ENCODE measurements at places on chromosomes 12 and 14. TPM values are rescaled to one million over a fixed set of nuclear protein-coding genes. Genes with fewer than 3 reads are reported as not detected.

- DNase-seq, result no peak
Observed at GRCh38 chr12:128259556-128260070, 7.4 kb upstream of the TMEM132C start.

The CKAP4 gene
- 10.6 TPM for total RNA-seq

- DNase-seq, result no peak
Observed at GRCh38 chr12:4386801-4387200, 7.3 kb upstream of the FGF23 start.

GRCh38 chr12:116528065-116528464, 31.1 kb upstream of the MAP1LC3B2 start:
- no peak for DNase-seq

GRCh38 chr12:50685641-50686040, 78.3 kb upstream of the ATF1 start:
- DNase-seq, result no peak

DNA sequence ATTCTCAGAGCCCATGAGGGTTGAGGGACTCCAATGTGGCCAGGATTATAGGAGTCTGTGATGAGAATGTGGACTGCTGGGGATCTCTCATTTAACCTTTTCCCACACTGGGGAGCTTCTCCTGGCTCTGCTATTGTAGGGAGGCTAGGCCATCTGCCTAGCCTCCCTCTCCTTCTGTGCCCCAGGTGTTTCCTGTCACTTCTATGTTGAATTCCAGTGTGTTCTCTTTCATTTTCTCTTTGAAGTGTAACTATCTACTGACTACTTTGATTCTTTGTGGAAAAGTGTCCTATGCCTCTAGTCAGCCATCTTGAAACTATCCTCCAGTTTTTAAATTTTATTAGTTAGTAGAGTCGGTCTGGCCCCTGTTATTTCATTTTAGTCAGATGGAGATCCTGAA, 53.4 kb upstream of the ABCD2 start:
- no peak for DNase-seq

GRCh38 chr12:92145481-92145730, 240 bp downstream of the BTG1 start:
- DNase-seq, result no peak

GRCh38 chr12:116958402-116959197, 47.9 kb downstream of the FBXW8 start:
- DNase-seq, result no peak

DNA sequence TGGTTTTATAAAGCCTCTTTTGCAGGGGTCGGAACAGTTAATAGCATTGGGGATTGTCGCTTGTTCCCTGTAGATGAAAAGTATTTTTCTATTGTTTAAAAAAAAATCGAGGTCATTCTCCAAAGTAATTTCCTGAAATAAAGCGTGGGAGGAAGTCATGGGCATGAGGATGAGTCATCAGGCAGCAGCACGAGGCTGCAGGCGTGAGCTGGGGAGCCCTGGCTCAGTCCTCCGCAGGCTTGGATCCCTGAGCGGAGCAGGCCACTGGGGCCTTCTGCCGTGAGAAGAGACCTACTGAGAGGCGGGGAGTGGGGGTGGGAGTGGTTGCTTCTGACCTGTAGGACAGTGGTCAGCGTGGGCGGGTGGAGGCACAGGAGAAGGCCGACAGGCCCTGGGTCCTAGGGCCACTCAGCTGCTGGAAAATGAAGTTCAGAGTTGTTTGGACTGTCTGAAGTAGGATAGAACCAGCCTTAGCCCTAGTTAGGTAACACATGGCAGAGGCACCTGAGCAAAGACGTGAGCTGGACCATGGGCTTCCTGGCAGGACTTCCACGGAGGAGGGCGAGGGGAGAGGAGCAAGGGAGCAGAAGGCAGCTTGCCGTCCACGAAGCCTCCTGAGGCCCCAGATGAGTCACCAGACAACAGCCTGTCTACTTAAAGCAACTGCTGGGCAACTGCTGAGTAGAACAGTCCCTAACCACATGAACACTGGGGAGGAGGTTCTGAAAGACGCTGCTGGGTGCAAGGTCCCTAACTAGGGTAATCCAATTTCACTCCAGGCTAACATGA, 21.1 kb upstream of the LGALS3 start:
- DNase-seq, result peak; percentile 23

DNA sequence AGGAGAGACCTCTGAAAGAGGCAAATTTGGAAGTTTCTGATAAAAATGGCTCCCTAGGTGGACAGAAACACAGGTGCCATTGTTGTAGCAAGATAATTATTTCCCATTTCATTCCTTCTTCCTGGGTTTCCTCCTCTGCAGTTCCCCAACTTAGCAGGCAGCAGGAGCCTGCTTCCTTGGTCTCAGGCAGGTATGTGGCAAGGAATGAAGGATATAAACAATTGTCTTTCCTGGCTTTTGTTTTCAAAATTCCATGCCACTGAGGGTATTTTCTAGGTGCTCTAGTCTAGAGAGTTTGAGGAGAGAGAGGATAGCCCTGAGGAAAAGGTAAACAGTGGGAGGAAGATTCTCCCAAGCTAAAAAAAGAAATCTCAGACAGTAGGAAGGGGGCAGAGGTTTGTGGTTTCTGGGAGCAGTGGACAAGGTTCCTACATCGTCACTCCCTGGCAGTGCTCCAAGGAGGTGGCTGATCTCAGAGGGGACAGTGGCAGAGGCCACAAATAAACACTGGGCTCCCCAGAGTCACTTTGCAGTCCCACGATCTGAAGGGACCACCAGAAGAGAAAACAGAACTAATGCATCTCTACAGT, 82.6 kb upstream of the IGF1 start:
- no peak for DNase-seq

DNA sequence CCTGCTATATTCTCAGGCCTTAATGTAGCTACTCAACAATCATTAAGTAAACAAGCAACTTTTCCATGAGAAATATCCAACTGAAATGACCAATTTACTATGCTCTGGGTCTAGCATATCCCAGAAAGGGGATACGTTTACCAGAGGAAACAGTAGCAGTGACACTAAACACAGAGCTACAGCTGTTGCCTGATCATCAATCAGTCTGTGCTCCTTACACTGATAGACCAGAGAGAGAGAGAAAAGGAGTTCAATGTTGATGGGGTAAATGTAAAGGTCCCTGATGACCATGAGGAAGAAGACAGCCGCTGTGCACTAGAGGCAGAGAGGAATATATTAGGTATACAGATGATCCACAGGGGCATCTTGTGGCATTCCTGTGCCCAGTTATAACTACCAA, 397.2 kb upstream of the USP15 start:
- DNase-seq, result no peak

The OR11H7 gene
- not detected for total RNA-seq

DNA sequence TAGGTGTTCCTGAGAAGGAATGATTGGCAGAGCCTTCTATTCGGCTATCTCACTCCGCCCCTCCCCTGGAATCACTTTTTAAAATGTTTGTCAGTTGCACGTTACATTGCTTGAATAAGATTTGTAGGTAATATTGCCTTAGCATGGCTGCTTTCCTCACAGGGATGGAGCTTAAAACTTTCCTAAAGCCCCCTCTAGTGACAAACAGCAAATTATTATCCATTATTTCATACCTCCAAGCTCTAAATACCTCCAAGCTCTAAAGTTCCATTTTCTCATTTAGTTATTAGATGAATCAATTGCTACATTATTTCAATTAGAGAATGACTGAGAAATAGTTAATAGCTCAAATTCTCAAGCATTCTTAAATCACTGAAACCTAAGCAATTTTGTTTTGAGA, 5.1 kb upstream of the SPATA7 start:
- DNase-seq, result no peak

DNA sequence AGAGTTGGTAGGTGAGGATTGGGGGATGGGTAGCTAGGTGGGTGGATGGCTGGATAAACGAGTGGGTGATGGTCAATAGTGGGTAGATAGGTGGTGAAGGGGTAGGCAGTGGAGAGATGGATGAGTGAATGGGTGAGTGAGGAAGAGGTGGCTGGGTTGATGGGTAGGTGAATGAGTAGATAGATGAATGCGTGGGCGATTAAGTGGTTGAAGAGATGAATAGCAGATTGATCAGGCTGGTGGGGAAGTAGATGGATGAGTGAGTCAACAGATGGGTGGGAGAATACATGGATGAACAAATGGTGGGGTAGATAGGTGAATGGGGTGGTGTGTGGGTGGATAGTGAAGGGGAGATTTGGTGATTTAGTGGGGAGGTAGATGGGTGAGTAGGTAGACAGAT, 51.1 kb downstream of the SYNE3 start:
- no peak for DNase-seq

GRCh38 chr12:13189264-13189663, 7.3 kb upstream of the EMP1 start:
- DNase-seq, result no peak

DNA sequence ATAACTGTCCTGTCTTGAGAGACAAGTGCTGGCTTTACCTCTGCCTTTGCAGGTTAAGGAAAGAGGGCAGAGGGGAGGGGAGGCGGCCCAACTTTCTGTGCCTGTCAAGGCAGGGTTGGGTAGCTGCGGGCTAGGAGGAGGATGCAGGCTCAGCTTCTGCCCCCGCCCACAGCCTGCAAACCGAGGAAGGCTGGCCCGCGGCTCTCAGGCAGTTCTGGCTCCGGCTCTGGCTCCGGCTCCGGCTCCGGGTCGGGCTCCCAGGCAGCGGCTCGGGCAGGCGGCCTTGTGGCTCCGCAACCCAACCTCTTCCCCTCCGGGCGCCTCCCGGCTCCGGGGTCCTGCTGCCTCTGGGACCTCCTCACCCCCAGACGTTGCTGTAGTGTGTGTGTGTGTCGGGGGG, 92.9 kb downstream of the TMEM30B start:
- no peak for DNase-seq

The TMCC3 gene
- 0.21 TPM for total RNA-seq

The DCAF4 gene
- total RNA-seq, result 39.2 TPM

- peak; percentile 34 for DNase-seq
Observed at GRCh38 chr14:106511006-106511799, 984.8 kb downstream of the TMEM121 start.

The IFT81 gene
- total RNA-seq, result 1.7 TPM

- DNase-seq, result no peak
Observed at GRCh38 chr12:89210277-89210676, 142.0 kb downstream of the DUSP6 start.

GRCh38 chr14:82755923-82756322, 1222.3 kb upstream of the SEL1L start:
- no peak for DNase-seq

GRCh38 chr14:38143170-38143569, 64.5 kb upstream of the SSTR1 start:
- DNase-seq, result no peak

DNA sequence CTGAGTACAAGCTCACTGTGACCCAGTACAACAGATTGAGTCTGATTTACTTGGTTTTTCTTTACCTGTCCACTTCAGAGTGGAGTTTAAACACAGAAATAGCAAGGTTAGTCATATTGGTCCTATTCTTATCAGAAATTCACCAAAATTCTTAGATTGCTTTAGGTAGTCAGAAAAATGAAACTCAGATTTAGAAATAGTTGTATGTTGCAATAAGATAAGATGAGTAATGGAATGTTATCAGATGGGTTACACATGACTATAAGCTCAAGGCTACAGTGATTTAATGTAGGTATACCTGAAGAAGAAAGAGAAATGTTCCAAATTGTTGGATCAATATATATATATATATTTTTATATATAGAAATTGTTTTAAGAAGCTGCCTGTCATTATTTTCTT, 524.1 kb downstream of the LRFN5 start:
- no peak for DNase-seq

DNA sequence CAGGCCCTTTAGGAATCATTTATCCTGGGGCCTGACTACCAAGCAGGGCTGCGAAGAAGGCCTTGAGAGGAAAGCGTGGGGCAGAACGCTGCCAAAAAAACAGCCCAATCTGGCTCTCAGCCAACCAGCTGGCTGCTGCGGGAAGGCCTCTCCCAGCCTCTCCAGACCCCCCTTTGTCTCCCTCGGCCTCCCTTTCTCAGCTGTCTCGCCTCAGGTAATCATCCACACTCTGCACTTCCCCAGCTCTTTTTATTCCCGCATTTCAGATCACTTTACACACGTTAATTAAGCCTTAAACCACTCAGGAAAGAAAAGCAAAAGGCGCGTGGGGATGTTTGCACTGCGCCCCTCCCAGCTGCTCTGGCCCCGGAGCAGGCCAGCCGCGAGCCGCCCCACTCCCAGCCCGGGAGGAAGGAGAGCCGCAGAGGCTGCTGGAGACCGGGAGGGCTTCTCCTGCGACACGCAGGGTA, 208.2 kb upstream of the FOXN3 start:
- no peak for DNase-seq

The FAM181A gene
- not detected for total RNA-seq

DNA sequence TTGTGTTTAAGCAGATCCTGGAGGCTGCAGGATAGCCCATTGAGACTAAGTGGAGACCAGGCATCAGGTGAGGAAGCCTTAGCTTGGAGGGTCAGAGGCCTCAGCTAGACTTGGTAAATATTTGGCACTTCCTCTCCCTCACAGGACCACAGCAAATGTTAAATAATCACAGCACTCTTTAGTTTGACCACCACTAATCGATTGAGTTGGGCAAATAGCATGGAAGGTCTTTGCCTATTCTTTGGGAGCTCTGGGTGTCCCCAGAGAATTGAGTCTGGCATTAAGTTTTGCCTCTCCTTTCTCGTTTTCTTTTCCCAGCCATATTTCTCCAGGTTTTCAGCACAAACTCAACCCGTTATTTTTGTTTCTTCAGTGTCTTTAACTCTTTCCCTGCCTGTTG, 61.4 kb downstream of the ETV6 start:
- DNase-seq, result no peak

DNA sequence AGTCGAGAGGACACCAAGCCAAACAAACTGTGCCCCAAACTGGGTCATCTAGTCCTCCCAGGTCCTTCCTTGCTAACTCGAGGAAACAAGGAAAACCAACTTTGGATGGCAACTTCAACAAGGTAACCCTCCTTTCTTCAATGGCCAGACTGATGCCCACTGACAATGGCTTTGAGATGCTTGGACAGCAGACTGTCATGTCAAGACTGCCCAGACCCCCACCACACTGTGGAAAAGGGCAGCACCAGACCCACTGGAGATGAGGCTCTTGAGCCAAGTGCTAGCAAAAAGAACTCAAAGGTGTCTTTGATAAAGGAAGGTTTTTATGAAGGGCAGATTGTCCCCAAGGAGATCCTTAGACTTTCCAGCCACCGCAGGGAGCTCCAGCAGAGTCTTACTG, 9.0 kb upstream of the CDH24 start:
- DNase-seq, result no peak

The DEGS2 gene
- total RNA-seq, result 0.19 TPM

DNA sequence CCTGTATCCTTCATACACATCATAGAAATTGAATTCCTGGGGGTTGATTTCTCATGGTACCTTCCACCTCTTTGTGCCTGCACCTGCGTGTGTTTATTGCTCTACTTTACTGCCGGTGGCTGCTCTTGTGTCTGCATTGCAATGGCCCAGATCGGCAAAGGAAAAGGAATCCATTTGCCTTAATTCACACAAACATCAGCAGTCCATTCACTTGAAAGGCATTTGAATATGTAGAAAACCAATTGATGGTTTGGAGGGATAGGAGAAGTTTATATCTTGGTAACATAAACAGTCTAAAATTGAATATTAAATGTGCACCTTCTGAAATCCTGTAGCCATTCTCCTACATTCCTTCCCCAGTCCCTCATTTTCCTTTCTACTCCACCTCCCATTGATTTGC, 74.0 kb downstream of the SNAPC1 start:
- no peak for DNase-seq
